ENCODE measurements at places on chromosomes 6 and 20.

DNA sequence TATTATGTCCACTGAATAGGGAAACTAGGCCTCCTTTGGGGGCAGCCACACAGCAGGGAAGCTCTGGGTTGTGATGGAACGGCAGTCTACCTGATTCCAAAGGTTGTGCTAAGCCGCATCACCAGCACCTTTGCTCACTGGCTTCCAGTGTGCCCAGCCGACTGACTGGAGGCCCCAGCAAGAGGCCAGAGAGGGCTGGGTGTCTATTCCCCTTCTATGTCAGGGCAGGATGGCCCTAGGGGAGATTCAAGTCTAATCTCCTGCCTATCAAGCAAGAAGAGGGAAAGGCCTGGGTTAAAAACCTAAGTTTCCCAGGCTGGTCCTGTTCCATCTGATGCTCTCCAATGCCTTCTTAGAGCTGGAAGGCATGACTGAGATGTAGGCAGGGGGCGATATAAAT, 53.6 kb downstream of the JPH2 start:
- DNase-seq: no peak

DNA sequence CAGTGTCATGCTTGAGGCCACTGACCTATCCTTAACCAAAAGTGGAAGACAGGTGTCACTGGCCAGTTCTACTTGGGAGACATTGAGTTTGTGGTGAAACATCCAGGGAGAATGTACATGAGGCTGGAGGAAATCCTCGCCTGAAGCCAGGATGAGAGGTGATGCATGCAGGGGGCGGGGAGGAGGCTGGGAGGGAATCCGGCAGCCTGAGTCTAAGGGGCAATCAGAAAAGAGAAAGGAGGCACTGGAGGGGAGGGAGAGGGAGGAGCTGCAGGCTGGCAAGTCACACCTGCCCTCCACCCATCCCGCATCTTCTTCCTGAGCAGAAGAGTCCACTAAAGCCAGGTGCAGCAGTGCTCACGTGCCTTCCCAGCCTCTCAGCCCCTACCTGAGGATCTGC, 14.9 kb upstream of the DDO start:
- no peak for DNase-seq

DNA sequence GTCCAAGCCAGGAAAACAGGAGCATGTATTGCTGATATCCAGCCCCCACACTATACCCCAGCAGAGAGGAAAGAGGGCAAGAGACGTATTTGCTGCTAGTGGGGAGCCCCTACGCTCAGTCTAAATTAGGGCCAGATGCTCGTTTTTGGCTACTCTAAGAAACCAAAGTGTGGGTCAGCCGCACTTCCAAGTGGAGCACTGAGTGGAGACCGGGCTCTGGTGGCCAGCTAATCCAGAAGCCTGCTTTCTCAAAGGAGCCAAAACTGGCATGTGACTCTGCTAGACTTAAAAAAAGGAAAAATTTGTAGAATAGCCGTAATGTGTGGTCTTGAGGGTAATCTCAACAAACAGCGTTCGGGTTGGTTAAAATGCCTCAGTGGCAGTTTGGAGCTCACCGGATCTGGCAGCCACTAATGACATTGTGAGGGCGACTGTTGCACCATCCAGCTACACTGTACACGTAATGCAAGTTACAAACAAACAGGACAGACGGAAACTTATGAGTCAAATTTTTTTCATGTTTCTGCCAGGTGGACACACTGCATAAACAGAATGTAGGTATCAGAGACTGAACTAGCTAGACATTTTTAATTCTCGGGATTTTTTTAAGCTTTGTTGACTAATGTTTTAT, 230.9 kb downstream of the FOXC1 start:
- no peak for DNase-seq

DNA sequence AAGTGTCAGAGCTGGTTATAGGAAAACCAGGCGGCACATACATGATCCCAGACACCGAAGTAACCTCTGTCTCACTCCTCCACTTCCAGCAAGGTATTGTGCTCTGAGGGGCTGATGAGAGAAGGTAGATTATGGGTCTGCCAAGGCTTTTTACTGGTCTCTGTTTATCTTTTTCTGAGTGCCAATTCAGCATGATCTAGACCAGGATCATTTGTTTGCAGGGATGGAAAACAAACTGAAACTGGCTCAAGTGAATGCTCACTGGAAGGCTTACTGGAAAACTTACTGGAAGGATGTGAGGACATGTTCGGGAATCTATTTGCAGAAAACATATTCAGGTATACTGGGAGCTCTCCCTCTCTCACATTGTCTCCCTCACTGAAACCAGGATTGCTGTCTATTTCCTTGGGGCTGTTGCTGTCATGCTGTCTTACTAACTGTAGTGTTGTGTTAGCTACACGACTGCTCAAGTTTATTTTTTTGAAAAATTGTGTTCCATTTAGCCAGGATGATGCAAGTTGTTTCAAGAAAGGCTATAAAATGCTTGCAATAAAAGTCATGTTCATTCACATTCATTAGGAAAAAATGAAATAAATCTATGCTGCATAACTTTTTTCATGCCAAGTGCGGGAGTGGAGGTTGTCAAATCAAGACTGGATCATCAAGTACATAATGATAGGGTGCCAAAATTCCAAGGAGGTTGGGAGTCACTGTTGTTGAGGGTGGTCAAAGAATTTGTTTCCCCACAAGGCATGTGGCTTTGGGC, 37.0 kb downstream of the KLHL31 start:
- DNase-seq: no peak

- no peak for DNase-seq
These were observed 106.5 kb downstream of the CDC5L start for GRCh38 chr6:44494011-44494501.

DNA sequence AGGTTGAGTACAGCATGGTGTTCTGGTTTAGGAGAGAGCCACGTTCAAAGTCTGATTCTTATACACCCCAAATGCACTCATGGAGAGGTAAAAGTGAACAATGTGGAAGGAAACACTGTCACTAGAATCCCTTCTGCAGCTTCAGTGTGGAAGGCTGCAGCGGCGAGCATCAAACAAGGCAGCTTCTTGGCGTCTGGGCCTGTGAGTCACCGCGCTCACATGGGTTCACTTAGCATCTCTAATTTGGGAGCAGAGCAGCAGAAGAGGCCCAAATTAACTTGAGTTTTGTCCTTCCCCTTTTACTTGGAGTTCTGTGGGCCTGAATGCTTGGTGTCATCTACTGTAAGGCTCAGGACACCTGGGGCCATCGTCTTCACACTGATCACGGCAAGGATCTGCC, 10.9 kb upstream of the E2F1 start:
- DNase-seq: no peak

GRCh38 chr6:115817161-115817560, 243.5 kb downstream of the FRK start:
- DNase-seq: no peak

DNA sequence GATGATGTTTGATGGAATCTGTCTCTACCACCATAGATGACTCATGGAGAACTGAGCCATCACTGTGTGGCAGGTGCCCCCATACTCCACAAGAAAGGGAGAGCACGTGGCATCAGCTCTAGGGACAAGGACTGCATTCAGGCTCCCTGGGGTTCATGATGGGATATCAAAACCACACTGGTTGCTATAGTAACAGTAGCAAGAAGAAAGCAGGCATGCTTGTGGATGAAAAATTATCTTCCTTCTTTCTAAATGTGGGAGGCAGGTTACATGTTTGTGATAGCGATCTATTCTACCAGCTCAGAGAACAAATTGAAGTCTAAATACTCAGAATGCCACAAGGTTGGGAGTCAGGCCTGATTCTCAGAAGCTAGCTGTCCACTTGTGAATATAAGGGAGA, 224.2 kb downstream of the ARHGAP18 start:
- no peak for DNase-seq
